IMR-90 (cell line): ENCODE measurements at places on chromosomes 5 and 9. TPM values are rescaled to one million over a fixed set of nuclear protein-coding genes. Genes with fewer than 3 reads are reported as not detected.

Gene CA9
- 0.54 and 0.56 TPM in 2 replicates for total RNA-seq

- no peak for DNase-seq
Measured at GRCh38 chr5:61534481-61535267, 202.6 kb downstream of the ZSWIM6 start.

GRCh38 chr9:100112677-100113336 lies 13.8 kb downstream of the INVS start:
- no peak for DNase-seq

Gene LRRTM2
- total RNA-seq, result 1.9 and 2.0 TPM in 2 replicates

Gene ADAMTS16
- 0.18 and 0.28 TPM in 2 replicates for total RNA-seq
